ENCODE measurements at places on chromosomes 4 and X. TPM values are rescaled to one million over a fixed set of nuclear protein-coding genes. Genes with fewer than 3 reads are reported as not detected.

CXCL1 gene
- 128 TPM for total RNA-seq

DMD gene
- total RNA-seq = 30.6 TPM

ZNF518B gene
- 46.4 TPM for total RNA-seq

FAM156A gene
- 7.2 TPM for total RNA-seq

TREX2 gene
- total RNA-seq = 0.22 TPM

GAGE12H gene
- total RNA-seq = not detected

KLHL13 gene
- 0.14 TPM for total RNA-seq

Data from placental pericyte (primary cell).